ENCODE measurements at places on chromosomes 11 and 22.

GRCh38 chr22:34972191-34972897 lies 93.6 kb upstream of the ISX start:
- DNase-seq = peak; percentile 15

DNA sequence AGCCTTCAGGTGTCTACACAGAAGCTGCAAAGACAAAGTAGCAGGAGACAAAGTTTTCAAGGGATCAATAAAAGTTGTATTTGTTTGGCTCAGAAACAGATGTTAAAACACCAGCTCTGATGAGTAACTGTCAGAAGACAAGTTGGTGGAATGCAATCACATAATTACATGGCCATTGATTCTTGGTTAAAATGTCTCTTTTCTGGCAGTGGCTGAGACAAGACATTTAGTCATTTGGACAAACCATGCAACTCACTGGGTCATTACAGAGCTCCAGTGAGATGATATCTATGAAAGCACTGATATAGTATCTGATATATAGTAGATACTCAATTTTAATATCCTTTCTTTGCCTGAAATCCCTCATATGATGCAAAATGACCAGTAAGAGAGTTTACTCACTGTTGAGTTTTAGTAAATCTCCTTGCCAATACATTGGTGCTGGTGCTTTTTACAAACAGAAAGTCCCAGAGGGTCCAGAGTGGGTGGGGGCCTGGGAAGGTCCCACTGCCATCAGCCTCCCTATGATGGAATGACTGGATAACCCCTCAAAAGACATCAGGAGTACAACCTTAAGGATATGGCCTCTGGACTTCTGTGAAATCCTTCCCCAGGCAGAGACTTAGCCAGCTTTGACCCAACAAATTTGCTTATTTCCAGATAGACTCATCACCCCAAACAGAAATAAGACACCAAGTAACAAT lies 95.0 kb downstream of the SLC1A2 start:
- DNase-seq = no peak

- DNase-seq = no peak
Measured at GRCh38 chr22:49307481-49307830, 520.2 kb downstream of the BRD1 start.

DNA sequence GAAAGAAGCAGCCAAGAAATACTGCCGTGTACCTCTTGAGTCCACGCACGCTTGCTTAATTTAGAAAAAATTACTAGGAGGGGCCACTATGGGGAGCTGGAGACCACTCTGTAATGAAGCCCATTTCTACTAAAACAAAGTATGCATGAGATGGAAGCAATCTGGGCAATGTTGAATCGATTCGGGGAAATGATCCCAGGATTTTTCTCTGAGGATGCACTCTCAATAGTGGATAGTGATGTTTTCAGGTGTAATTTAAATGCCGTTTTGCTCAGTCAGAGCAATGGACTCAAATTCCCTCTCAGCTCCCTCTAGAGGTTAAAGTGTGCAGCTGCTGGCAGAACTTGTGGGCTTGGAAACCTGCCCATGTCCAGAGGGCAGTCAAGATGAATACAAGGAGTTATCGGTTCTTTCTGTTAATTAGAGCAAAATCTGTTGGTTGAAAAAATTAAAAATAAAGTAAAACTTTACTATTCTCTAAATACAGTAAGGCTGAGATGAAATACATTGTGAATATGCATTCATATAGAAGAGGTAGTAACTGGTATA lies 64.1 kb downstream of the ME3 start:
- peak; percentile 82 for DNase-seq

GRCh38 chr11:66225066-66225465 lies 43.4 kb upstream of the RAB1B start:
- no peak for DNase-seq

- peak; percentile 90 for DNase-seq
Measured at GRCh38 chr22:42820045-42820763, 36.9 kb downstream of the ARFGAP3 start.

GRCh38 chr11:5992150-5992549 lies 5.4 kb upstream of the OR52L1 start:
- DNase-seq = no peak

DNA sequence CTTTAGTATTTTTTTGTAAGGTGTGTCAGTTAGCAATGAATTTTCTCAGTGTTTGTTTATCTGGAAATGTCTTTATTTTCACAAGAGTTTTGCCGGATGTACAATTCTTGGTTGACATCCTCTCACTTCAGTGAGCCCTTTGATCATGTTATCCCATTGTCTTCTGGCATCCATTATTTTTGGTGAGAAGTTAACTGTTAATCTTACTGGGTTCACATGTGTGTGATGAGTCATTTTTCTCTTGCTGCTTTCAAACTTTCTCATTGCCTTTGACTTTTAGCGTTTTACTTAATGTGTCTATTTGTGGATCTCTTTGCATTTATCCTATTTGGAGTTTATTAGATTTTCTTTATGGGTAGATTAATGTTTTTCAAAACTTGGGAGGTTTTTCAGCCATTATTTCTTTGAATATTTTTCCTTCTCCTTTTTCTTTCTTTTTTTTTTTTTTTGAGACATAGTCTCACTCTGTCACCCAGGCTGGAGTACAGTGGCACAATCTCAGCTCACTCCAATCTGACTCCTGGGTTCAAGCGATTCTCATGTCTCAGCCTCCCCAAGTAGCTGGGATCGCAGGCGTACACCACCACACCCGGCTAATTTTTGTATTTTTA lies 100.5 kb upstream of the RRM1 start:
- DNase-seq = peak; percentile 37

DNA sequence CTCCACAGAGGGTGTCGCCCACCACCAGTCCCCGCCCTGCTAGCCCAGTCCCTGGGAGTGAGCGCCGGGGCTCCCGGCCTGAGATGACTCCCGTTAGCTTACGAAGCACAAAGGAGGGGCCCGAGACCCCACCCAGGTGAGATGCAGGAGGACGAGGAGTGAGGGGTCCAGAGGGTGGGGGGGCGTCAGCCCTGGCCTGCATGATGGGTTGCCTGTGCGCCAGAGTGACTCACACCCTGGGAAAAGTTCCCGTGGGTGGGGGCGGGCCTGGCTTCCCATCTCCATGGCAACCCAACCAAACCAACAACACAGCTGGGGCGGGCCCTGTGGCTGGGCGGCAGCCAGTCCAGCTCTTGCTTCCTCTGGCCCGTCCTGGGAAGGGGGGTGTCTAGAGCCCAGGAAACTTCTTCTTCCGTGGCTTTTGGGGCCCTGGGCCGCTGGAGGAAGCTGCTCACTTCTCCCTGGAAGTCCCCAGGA lies 4.5 kb downstream of the GAS2L1 start:
- DNase-seq = peak; percentile 98

GRCh38 chr22:46043816-46044620 lies 67.1 kb upstream of the WNT7B start:
- peak; percentile 51 for DNase-seq

GRCh38 chr11:133965031-133965601 lies 8.3 kb upstream of the IGSF9B start:
- peak; percentile 12 for DNase-seq

- DNase-seq = peak; percentile 99
Measured at GRCh38 chr11:65915821-65916251, 3.0 kb downstream of the C11orf68 start.

DNA sequence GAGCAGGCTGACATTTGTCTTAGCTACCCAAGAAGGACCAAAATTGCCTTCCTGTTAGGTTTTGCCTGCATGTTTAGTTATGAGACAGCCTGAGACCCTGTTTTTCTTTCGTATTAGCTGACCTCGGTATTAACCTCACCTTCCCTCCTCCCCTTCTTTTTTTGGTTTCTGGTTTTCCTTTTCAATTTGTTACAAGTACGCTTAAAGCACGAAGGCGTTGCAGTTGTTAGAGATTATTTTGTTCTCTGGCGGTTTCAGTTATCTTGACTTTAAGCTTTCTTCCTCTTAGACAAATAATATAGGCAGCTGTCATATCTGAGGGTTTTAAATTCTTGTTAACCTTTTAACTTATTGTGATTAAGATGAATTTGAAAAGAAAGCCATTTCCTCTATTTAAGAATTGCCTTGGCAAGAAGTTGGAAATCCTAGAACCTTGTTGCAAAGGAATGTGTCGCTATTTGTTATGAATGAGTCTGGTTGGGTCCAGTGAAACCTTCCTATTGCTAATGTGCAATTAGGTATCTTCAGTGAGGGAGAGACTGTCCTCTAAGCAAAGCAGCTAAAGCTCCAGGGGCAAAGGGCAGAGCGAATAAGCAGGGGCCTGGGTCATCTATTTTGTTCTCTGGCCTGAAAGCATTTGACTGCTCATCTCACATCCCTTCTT lies 45.7 kb downstream of the PACS1 start:
- peak; percentile 29 for DNase-seq

DNA sequence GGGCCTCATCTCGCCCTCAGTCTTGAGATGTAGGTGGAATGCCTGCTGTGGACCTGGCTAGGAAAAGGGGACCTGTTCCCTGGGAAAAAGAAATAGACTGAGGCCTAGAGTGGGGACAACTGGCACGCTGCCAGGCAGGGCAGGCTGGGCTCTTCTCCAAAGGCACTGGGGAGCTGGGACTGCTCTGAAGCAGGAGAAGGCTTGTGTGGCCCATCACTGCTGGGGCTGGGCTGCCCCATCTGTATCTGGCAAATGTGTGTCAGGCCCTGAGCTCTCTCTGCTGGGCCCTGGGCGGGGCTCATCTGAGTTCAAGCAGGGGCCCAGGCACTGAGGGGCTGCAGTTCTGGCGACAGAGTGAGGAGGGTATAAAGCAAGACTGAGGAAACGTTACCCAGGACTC lies 32.9 kb downstream of the ARVCF start:
- DNase-seq = no peak

DNA sequence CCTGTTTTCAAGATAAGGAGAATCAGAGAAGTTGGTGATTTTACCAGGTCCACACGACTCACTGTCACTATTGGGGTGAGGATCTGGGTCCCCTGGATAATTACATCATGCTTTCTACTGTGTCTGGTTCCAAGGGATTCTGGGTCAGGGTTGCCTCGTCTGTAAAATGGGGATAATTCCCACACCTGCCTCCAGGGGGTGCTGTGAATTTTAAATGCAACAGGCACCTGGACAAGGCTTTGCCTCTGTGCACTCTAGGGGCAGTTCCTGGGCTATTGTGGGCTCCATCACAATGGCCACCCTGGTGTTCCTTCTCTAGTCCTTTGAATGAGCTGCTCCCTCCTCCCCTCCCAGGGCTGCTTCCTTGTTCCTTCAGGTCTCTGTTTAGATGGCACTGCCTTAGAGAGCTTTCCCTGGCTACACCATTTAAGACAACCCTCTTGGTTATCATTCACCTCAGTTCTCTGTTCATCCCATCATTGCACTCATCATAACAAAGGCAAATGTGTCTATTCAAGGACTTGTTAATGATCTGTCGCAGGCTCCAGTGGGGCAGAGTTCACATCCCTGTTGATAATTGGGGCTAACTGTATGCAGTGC lies 178.6 kb downstream of the MIAT start:
- DNase-seq = peak; percentile 52

DNA sequence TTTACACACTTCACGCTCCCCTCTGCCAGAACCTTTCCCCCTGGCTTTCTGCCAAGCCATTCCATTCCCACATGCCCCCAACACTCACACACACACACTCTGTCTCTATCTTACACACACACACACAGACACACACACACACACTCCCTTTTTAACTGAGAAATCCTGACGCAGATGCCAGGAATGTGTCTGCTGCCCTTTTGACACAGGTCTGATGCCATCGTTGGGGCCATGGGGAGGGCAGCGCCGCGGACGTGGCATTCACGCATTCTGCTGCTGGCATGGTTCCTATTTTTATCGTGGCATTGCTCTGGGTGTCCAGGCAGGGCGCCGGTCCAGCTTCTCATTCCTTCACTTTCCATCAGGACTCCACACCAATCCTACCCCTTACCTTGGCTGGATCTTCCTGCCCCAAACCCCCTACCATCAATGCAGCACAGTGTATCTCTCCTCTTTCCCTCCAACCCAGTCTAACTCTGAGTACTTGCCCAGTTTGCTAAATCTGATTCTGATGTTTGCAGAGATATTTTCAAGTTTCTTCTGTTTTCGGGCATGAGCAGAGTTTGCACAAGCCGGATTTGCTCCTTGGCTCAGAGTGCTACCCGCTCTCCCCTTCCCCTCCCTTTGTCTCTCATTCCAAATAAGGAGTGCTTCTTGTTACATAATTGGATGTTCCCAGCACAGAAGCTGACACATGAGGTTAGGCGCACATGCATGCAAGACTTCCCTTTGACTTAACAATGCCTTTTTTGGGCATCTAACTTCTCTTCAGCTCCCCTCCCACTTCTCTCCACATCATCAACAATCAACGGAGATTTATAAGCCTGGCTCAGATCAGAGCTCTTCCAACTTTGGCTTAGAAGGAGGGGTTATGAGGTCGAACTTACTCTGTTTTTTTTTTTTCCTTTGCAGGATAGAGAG lies 18.8 kb downstream of the SNX19 start:
- peak; percentile 95 for DNase-seq

DNA sequence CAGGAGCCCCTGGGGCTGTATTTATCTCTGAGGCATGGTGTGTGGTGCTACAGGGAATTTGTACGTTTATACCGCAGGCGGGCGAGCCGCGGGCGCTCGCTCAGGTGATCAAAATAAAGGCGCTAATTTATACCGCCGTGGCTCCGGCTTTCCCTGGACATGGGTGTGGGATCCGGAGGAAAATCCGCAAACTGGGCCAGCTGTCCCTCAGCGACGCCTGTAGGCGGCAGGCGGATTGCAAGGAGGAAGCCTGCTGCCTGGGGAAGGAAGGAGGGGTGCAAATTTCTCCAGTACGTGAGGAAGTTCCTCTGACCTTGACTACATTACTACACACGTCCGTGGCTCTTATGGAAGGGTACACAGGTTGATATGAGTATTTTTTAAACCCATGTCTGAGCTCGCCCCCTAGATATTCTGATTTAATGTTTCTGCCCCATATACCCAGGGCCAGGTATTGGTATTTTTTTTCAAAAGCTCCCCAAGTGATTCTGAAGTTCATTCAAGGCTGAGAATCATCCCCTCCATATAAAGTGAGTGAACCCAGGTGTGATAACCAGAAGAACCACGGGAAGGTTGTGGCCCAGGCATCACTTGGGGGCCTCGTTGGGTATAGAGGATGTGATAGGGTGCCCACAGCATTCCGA lies 2.8 kb downstream of the MYOD1 start:
- peak; percentile 28 for DNase-seq

- no peak for DNase-seq
Measured at GRCh38 chr11:125435461-125436238, 60.4 kb downstream of the FEZ1 start.
